NCI-H1092 (cell line): ENCODE measurements at places on chromosomes 16 and 17.

DNA sequence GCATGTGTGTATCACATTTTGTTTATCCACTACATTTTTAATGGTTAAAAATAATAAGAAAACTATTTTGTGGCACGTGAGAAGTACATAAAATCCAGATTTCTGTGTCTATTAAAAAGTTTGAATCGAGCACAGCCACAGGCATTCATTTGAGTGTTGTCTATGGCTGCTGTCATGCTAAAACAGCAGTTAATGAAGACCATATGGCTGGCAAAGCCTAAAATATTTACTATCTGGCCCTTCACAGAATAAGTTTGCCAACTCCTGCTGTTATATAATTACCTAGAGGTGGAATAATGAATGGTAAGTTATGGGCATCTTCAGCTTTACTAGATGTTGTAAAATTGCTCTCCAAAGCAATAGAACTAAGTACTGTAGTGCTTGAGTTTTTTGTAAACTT lies 30.5 kb downstream of the TMEM98 start:
- DNase-seq = no peak

DNA sequence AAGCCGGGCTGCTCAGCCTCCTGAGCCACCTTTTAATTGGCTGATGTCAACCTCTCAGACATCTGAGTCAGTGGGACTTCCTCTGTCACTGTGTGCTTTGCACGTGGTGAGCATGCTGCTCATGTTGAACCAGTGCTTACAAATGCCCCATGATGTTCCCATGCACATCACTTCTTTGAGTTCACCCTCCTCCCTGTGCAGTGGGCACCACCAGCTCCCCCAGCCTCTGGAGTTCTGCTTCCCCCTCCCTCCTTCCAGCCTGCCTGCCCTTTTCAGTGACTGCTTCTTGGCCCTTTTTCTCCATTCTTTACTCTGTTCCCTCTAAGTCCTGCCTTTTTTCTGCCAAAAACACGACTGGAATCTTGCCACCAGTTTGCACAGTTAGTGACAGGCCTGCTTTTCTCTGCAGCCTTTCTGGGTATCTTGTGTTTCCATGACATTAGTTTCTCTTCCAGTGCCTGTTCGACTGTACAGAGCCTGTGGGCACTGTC lies 41.6 kb downstream of the USP10 start:
- DNase-seq = no peak

DNA sequence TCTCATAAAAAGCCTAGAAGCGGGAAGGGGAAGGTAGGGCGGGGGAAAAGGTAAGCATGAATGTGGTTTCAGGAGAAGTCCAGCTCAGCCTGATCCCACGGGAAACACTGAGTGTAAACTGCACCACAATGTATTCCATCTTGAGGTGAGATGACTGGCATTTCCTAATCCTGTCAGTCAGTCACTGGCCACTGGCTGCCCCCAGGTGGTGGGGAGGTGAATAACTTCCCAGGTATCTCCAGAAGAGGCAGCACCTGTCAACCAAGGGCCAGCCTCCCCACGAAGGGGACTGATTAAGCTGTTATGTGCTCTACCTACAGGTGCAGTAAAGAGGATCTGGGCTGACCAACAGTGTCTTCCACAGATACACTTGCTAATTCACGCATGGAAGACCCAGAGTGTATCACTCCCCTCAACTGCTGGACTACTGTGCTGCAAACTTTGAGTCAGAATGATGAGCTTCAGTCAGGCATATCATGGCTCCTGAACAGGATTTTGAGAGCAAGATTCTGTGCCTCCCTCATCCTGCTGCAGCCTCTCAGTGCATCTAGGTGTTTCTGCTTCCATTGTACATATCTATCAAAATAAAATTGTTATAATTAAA lies 108.5 kb upstream of the CCL2 start:
- DNase-seq = peak; percentile 10

DNA sequence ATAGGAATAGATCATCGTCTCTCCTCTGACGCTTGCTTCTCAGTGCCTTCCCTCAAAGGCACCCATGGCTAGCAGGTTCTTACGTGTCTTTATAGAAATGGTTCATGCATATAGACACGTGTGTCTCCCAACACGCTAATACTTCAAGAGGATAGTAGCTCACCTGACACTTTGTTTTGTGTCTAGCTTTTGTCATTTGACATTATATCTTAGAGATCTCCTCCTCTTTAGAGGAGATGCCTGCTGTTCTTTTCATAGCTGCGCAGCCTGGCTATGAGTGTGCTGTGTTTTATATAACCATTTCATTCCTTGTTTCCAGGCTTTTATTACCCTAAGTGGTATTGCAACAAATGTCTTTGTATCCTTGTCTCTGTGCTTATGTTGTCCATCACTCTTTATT lies 411.7 kb downstream of the CPPED1 start:
- DNase-seq = no peak

DNA sequence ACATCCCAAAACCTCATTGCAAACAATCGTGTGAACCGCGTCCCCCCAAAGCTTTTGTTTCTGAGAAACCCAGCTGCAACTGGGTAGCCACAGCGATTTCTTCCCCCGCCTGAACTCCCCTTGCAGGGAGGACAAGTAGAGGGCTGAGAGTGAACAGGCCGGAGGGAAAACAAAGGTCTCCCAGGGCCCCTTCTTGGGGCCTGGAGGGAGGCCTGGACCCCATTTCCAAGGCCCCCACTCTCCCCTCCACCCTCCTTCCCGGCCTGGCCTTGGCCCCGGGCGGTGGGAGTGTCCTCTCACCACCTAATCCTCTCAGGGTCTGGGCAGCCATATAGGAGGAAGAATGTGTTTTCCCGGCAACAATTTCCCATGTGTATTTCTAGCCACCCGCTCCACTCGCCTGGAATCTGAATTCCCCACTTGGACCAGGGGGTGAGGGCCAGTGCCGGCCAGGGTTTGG lies 2.6 kb downstream of the GLIS2 start:
- DNase-seq = no peak

- DNase-seq = no peak
Observed at GRCh38 chr16:15672514-15673167, 22.6 kb downstream of the NDE1 start.

- no peak for DNase-seq
Observed at GRCh38 chr16:3514621-3515020, 13.8 kb downstream of the CLUAP1 start.

- DNase-seq = no peak
Observed at GRCh38 chr17:75454193-75454592, 2.2 kb upstream of the TMEM94 start.

- no peak for DNase-seq
Observed at GRCh38 chr17:36949461-36949927, 740 bp downstream of the AATF start.

DNA sequence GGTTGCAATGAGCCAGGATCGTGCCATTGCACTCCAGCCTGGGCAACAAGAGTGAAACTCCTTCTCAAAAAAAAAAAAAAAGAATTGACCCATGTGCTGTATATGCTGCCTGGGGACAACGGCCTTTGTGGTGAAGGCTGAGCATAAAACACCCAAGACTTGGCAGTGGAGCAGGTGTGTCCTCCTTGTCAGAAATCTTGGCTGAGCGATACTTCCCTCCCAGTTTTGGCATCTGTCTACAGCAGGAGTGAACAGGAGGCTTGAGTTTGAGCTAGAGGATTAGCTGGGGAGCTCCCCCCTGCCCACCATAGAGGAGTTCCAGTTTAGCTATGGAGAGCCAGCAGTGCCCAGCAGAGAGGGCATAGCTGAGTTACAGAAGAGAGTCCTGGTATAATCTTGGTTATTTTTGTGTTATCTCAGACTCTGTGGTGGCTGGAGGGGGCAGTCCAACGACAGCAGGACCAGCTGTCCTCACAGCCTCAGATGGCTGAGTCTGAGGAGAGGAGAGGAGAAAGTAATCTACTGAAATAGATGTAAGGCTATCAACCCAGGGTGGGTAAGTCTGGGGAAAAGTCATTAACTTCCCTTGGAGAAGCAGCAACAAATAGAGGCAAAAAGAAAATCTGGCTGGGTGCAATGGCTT lies 18.4 kb downstream of the SP2 start:
- no peak for DNase-seq

GRCh38 chr16:11296706-11297491 lies 15.8 kb upstream of the PRM1 start:
- DNase-seq = no peak

- no peak for DNase-seq
Observed at GRCh38 chr16:65740711-65741110, 618.8 kb upstream of the CDH11 start.
